ENCODE measurements at places on chromosomes 2 and 18.
A peak's percentile ranks its signal among the peaks of the same experiment; 100 is the strongest.

- no peak for DNase-seq
Observed at GRCh38 chr2:8638327-8638726, 43.5 kb upstream of the ID2 start.

- peak; percentile 23 for DNase-seq
Observed at GRCh38 chr2:216090369-216090786, 8.7 kb downstream of the TMEM169 start.

- DNase-seq = no peak
Observed at GRCh38 chr2:212264187-212264586, 274.4 kb downstream of the ERBB4 start.

- DNase-seq = no peak
Observed at GRCh38 chr2:202762556-202762955, 109.0 kb downstream of the ICA1L start.

DNA sequence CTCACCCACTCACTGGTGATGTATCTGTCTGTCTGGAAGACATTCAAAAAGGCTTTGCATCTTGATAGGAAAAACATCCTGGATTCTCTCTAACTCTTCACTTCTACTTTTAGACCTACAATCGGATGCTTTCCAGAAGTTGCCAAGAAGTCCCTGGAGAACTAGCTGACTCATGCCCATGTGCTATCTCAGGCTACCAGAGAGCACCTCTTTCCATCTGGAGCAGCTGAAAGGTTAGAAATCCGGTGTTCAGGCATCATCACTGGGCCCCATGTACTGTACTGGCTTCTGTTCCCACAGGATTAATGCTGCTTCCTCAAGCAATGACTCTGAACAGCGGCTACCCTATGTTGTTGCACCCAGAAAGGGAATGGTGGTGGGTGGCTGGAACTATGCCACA is 259.0 kb downstream of the NBAS start:
- DNase-seq = no peak

DNA sequence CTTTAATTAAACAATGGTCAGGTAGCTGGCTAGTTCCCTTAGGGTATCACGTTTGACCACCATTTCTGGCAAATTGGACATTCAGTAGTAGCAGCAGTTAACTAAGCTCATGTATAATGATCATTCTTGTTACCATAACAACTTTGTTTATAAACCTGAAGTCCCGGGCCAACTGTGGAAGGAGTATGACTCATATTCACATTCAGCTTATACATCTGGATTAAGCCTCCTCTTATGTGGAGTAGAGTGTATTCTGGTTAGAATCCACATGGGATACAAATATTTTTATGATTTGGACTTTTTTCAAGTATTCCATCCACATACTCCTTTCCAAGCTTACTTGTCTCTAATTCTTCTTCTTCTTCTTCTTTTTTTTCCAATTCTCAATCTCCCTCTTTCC is 70.3 kb upstream of the ZSWIM2 start:
- no peak for DNase-seq

- no peak for DNase-seq
Observed at GRCh38 chr2:148530350-148530749, 114.2 kb upstream of the EPC2 start.

DNA sequence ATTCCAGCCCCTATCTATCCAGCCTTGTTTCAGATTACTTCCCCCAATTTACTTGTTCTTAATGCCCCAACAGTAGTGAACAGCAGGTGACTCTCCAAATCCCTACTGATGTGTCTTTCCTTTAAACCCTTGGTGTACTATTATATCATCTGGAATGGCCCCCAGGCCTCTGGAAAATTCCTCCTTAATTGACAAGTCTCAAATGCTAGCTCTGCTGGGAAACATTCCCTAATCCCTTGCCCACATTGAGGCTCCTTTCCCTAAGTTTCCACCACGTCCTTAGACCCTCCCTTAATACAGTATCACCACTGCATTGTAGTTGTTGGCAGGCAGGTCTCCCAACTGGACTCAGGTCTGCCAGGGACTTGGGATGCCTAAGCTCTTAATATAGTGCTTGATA is 41.0 kb downstream of the MYO3B start:
- no peak for DNase-seq

- DNase-seq = no peak
Observed at GRCh38 chr2:127707890-127708648, 6.8 kb downstream of the SFT2D3 start.
